ENCODE measurements at places on chromosomes 5 and 9. TPM values are rescaled to one million over a fixed set of nuclear protein-coding genes. Genes with fewer than 3 reads are reported as not detected.

Gene POC5
- 24.3 TPM for total RNA-seq

Gene TMEM267
- total RNA-seq: 33.3 TPM

DNA sequence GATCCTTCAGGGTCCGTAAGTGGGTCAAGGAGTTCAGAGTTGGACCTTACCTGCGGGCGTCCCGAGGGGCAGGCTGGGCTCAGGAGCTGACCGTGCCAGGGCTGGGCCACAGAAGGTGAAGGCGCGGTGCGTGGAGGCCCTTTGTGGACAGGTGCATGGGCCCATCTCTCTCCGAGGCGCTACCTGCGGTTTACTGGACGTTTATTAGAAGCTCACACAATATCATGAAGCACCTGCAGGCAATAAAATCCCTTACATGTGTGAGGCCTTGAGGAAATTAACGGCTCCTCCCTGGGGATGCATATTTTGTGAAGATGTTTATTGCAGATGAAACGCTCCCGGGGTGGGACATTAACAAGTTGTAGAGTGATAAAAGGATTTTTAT, 79.8 kb upstream of the LMX1B start:
- H3K4me1 ChIP-seq: no peaks in the 10 kb centered on the region
- H3K27ac ChIP-seq: no peak overlapping the region
- H3K27me3 ChIP-seq: no peaks in the 10 kb centered on the region
- no peaks in the 10 kb centered on the region for H3K36me3 ChIP-seq

DNA sequence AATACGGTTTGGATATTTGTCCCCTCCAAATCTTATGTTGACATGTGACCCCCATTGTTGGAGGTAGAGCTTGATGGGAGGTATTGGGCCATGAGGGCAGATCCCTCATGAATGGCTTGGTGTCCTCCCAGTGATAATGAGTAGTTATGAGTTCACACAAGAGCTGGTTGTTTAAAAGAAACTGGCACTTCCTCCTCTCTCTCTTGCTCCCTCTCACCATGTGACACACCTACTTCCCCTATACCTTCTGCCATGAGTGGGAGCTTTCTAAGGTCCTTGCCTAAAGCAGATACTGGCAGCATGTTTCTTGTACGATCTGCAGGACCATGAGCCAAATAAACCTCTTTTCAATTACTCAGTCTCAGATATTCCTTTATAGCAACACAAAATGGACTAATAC, 132.0 kb downstream of the PIK3R1 start:
- H3K27me3 ChIP-seq: no peaks in the 10 kb centered on the region
- H3K27ac ChIP-seq: no peak overlapping the region
- H3K4me3 ChIP-seq: no peak overlapping the region
- no peaks in the 10 kb centered on the region for H3K36me3 ChIP-seq

DNA sequence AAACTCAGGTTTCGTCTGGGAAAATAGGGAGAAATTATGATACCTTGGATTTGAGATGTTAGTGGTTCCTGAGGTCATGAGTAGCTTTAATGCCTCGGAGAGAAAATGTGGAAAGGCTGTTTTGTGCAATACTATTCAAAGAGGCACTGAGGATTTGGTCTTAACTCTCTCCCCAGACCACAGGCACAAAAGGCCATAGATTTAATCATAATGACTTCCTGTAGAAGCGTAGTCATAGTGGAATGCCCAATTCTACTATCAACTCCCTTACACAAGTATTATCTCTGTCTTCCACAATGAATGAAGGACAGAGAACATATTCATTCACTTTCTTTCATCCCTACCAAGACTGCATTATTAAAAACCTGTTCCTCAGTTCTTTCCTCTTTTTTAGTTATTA, 153.0 kb upstream of the FTMT start:
- H3K4me3 ChIP-seq: no peak overlapping the region
- H3K27ac ChIP-seq: no peak overlapping the region
- H3K27me3 ChIP-seq: no peaks in the 10 kb centered on the region
- no peak for DNase-seq
- H3K36me3 ChIP-seq: no peaks in the 10 kb centered on the region

Measured in thyroid gland (tissue), 4 donors.